ENCODE measurements at places on chromosomes 7 and 10.
A peak's percentile ranks its signal among the peaks of the same experiment; 100 is the strongest.

- DNase-seq, result no peak
These were observed 39.2 kb upstream of the CTTNBP2 start for GRCh38 chr7:117912421-117912820.

DNA sequence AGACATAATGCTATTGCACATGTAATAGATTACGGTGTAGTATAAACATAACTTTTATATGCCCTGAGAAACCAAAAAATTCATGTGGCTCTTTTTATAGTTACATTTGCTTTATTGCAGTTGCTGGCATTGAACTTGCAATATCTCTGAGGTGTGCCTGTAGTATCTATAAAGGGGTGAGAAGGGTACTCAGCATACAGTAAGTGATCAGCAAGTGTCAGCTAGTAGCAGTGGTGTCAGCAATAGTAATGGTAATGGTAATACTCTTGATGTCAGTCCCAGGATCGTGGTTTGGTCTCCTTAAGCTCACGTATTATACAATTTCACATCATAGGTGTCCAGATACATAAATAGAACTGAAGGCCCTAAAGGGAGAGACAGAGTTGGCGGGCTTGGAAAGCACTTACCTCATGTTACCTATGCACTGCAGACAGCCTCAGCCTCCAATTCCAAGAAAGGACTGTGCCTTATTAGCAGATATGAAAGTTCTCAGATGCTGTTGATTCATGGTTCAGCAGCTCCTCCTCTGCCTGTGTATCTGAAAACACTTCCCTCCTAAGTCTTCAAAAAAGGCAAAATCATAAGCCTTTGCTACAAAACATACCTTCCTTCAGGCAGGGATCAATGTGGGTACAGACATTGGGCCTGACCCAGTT lies 6.6 kb upstream of the GIMAP7 start:
- DNase-seq, result no peak

- no peak for DNase-seq
These were observed 184.7 kb downstream of the CHCHD3 start for GRCh38 chr7:132897093-132897687.

- DNase-seq, result no peak
These were observed 91.8 kb downstream of the SH3PXD2A start for GRCh38 chr10:103763374-103764202.

DNA sequence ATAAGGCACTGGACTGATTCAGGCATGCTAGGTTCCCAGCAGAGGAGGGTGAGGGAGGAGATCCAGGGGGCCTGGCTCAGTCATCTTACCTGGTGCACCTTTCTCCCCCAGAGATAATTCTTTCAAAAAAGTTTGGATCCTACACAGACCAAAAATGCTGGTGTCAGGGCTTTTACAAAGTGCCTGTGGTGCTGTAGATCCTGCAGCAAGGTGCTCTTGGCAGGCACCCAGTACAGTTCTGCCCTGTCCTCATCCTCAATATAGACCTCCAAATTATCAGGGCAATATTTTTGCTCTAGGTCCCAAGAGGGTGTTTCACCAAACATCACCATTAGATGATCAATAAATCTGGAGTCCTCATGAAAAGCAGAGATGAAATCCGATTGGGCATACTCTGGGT lies 78.5 kb upstream of the IGFBP3 start:
- no peak for DNase-seq

DNA sequence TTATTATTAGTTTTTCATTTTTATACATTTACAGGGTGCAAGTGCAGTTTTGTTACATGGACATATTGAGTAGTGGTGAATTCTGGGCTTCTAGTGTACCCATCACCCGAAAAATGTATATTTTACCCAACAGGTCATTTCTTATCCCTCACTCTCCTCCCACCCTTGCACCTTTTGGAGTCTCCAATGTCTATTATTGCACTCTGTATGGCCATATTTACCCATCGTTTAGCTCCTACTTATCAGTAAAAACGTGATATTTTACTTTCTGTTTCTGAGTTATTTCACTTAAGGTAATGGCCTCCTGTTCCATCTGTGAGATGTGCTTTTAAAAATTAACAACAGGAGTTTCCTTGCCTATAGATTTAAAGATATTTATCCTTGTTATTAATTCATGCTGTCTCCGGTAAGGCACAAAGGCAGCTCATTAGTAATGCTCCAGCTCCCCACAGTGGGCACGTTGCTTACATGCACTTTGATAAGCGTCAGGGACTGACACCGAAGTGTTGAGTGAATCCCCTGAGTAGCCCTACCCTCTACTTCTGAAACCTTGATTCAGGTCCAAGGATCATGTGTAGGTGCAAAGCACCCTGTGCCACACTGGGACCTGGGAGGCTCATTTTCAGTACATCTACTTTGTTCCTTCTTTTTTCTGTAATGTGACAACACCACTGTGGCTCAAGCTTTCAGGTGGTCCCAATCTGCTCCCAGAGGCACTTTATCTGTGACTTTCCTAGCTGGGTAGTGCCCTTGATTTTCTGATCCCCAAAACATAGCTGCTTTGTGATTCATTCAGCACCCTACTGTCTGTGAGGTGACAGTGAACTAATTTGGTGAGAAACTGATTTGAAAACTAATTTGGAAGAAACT lies 27.3 kb downstream of the HYAL4 start:
- DNase-seq, result peak; percentile 4

DNA sequence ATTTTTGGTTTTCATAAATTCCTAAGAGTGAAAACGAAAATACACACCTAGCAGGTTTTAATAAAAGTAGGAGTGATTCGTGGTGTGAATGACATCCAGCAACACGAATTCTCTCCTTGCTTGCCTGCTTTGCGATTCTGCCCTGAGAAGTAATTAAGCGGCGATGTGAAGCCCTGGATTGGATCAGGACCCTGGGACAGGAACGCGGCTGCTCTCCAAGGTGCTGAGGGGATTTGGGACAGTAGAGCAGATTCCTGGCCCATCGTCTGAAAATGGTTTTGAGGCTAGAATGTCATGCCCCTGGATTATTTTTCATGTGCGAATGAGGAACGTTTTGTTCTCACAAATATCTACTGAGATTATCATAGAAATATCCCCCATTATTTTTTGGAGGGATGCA lies 7.8 kb downstream of the NPS start:
- DNase-seq, result no peak

DNA sequence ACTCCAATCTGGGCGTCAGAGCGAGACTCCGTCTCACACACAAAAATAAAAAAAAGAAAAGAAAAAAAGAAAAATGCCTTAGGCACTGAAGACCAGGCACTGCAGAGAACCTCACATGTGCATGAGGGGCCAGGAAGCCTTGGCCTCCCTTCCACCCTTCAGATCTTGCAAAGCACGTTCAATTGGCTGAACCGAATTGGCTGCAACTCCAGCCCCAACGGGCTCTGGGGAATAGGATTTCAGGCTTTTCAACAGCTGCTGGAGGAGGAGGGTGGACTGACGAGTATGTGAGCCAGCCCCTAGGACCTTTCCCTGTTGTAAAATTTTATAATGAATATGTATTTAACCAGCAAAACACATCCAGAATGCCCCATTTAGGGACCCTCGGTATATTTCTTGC lies 16.7 kb downstream of the TMEM120A start:
- DNase-seq, result no peak

DNA sequence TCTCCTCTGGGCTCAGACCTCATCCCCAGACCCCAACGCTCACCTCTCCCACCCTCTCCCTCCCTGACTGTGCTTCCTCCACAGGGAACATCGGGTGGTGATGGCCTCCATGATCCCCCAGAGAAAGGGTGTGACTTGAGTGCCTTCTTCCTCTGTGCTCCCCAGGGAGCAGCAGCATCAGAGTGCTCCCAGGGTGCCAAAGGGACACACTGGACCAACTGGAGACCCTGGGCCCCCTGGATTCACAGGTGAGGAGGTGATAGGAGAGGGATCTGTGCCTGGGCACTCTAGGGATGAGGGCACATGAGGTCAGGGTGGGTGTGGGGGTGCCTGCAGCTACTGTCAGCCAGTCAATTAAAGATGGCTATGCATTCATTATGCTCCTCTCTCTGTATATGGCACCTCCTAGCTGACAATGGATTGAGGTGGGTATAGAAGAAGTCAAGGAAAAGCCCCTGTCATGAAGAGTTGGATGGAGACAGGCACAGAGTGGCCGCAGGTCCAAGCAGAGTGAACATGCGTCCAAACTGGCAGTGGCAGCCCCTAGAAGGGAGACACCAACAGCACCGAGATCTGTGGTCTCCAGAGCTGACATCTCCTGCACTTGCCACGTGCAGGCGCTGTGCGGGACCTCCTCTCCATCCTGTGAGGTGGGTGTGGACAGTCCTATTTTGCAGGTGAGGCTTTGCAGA lies 15.5 kb upstream of the VOPP1 start:
- no peak for DNase-seq

DNA sequence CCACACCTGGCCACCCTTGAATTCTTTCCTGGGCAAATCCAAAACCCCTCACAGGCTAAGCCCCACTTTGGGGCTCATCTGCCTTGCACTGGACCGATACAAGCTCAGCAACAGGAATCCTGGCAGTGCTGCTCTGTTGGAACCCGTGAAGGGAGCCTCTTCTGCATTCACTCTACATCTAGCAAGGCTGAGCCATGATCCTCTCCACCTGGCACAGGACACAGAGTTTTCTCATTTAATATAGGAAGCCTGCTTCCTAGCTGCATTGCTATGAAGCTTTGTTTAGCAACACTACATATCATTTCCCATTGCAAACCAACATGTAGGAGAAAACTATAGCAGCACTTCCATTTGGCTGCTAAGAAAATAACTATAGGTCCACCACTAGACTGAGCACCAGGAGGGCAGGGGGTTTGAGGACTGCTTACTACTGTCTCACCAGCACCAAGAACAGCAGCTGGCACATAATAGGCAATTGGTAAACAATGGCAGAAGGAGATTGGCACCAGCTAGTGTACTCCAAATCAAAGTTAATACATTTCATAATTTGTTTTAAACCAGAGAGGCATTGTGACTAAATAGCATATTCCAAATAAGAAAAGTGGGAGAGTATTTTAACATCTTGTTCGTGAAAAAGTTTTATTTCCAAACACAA lies 56.1 kb downstream of the CPVL start:
- no peak for DNase-seq

DNA sequence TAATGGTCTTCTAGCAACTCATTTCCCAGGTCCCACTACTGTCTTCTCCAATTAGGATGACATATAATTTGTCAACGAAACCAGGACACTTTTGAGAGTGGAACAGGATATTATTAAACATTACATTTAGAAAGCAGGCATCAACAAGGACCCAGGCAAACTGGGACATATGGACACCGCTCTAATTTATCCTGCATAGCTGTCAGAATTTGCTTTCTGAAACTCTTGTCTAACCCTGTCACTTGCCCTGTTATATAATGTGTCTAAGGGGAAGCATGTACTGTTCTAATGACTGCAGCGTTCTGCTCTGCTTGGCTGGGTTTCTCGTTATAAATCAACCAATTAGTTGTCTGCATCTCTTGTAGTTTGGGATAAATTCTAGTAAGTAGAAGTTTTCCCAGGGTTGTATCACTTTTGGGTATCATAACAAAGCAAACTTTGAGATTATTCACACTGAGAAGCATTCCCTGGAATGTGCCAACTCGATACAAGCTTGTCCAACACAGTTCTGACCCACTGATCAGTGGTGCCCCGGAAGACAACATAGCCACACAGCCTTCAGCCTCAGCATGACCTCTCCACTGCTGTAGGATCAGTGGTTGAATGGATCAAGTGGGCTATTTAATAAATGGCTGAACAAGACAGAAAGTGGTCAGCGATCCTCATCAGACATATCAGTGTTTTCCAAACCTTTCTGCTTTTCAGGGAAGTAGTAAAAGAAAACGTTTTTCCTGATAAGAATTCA lies 228.1 kb downstream of the KIF20B start:
- DNase-seq, result no peak

DNA sequence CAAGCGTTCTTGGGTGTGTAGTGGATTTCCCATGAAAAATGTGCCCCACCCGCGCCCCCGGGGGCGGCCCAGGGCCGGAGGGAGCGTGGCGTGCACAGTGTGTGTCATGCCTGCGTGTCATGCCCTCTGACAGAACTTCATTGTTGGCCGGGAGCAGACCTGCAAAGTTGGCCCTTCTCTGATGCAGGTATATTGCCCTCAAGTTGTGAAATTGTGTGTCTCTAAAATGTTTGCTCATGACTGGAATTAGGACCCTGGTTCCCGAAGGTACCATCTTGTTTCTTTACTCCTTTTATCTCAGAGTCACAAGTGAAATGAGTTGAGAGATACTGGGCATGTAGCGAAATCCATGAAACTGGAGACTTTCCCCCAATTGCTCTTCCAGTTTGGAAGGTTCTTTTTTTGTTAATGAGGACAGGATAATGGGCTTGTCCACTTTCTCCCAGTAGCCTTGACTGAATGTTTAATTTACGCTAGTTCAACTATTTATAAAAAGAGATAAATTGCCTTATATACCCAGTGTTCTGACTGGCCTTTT lies 26.2 kb downstream of the ADK start:
- DNase-seq, result no peak

GRCh38 chr10:113176652-113177155 lies 226.7 kb downstream of the TCF7L2 start:
- no peak for DNase-seq

GRCh38 chr7:158458716-158459282 lies 128.8 kb downstream of the PTPRN2 start:
- no peak for DNase-seq

- no peak for DNase-seq
These were observed 51.9 kb upstream of the PIK3AP1 start for GRCh38 chr10:96772196-96772595.

DNA sequence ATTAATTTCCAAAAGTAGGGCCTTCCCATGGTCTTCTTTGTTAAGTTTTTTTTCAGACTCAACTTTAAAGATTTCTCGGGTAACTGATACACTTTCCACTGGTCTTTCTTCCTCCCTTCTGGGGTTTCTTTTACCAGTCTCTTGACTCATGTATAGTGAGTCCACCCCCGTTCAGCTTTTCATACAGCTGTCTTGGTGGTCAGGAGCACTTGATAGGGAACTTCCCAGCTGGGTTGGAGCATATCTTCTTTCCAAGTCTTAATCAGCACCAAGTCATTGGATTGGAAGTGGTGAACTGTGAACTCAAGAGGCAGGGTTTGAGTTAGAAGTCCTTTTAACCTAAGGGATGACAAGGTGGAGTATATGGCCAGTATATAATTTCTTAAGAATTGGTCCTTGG lies 29.2 kb upstream of the ELOVL3 start:
- no peak for DNase-seq

- DNase-seq, result peak; percentile 26
These were observed 299.8 kb downstream of the KLF6 start for GRCh38 chr10:3485057-3485686.

DNA sequence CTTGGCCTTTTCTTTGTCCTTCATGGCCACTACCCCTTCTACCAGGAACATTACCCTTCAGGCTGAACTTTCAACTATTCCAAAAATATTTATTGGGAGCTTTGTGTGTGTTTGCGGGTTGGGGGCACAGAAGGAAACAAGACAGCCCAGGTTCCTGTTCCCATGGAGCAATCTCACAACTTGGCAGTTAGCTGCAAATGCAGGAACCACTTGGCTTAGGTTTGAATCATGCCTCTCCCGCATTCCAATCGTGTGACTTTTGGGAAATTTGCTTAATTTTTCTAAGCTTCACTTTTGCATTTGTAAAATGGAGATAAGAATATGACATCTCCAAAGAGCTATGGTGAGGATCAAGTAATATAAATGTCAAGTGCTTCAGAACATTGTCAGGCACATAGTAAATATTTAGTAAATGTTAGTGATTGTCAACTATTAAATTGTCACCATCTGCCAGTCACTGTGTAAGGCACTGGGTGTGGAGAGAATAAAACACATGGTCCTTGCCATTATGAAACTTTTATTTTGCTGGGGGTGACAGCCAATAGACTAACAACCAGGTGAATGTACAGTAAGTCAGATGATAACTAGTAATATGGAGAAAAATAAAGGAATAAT lies 277.1 kb downstream of the SNX13 start:
- DNase-seq, result no peak
